ENCODE measurements at places on chromosomes 3 and 15.

GRCh38 chr3:151969026-151969642 lies 95.7 kb downstream of the SUCNR1 start:
- DNase-seq, result no peak

DNA sequence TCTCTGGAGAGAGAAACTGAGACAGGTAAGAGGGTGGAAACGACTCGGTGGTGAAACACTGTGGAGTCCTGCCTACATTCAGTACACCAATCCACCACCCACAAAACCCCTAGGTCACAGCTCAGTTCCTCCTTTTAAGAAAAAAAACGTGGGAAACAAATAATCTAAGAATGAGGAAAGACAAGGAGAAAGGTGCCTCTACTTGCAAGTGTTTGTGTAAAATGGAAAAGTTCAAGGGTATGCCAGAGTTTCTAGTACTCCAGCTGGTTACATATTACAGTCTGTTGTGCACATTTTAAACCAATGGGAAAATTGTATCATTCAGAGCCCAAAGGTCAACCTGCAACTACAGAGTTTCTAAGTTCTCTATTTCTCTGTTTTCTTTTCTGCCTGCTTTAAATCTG lies 32.2 kb downstream of the HGD start:
- DNase-seq, result no peak

- DNase-seq, result no peak
Measured at GRCh38 chr15:80819001-80819400, 39.8 kb downstream of the CEMIP start.

- DNase-seq, result no peak
Measured at GRCh38 chr3:127604546-127605165, 6.4 kb downstream of the MCM2 start.

DNA sequence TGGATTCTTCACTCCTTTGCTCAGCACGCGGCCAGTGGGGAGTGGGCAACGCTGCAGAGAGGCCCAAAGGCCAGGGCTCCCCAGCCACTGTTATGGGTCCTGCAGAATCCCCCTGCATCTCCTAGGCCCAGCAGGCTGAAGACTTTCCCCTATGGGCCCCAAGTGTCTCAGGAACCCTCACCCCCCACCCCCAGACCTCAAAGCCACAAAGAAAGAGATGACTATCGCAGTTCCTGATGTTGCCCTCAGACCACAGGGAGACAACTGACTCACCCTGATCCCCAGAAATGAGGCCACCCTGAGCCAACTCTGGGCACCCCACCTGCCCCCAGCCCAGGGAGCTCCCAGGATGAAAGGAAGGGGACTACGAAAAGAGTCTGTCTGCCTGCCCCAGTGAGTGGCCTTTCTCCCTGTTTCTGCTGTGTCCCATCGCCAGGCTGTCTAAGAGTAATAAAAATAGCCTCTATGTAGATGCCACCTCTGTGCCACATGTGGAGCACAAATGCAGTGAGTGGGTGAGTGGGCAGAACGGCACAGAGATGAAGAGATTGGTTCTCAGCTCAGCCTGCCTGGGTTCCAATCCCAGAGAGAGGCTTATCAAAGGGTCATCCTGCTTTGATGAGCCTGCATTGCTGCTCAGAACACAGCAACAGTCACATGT lies 283.0 kb downstream of the UACA start:
- peak; percentile 75 for DNase-seq

DNA sequence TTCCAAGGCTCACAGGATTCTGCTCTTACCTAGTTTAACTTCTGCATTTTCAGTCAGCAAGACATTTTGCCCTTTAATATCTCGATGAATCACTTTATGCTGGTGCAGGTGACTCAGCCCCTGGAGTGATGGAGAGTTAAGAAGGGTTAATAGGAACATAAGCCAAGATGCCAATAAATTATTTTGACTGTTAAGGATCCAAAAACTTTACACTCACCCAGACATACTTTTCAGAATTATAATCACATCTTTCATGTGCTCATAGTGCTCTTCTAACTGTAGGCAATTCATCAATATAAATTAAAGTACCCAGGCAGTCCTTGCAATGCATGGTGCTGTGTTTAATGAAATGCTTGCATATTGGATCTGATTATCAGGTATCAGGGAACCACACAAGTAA lies 164.1 kb upstream of the SLC2A2 start:
- no peak for DNase-seq

DNA sequence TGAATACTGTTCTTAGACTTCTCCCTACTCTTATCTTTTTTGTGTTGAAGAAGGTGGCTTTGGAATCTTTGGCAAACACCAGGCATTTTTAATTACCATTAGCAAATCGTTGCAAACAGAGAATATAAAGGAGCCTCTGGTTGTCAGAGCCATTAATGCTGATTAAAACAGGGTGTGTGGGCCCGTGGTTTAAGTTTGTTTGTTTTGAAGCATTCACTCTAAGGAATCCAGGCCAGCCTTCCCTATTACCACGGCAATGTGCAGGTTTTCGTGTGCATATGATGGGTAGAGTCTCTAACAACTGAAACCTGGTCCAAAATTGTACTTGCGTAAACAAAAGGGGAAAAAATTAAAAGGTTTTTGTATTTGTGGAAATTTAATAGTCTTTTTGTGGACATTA lies 141.2 kb upstream of the GMNC start:
- no peak for DNase-seq

DNA sequence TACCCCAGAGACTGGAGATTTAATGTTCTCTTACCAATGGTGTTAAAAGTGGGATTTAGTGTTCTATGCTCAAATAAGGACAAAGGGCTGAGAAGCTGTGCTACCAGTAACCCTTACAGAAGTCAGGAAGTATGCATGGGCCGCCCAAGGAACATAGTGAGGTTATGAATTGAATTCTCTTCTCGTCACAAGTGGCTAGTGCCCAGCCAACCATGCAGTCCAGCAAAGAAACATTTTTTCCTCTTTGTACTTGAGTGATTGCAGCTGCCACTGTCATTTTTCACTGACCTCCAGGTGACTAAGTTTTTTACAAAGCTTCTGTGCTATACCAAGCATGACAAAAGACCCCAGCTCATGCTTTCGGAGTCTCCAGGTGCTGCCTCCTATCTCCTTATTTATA lies 110.6 kb upstream of the DCBLD2 start:
- DNase-seq, result no peak

GRCh38 chr15:96354731-96355567 lies 24.4 kb downstream of the NR2F2 start:
- no peak for DNase-seq

DNA sequence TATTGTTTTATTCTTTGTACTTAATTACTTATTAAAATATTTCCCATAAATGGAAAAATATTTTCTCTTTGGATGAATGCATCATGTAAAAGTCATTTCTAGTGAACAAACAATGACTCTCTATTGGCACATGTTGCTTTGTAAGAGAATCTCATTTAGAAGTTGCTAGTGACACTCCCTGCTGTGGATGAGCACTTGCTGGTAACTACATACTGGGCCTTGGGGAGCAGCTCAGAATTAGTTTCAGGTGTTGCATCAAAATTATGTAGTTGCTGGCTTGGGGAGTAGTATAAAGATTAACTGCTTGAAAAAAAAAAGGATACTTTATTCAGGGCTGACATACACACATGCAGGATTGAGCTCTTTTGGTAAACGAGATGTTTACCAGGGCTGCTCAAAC lies 80.3 kb upstream of the KCNAB1 start:
- DNase-seq, result no peak

- DNase-seq, result no peak
Measured at GRCh38 chr3:148146947-148147826, 550.5 kb upstream of the AGTR1 start.

GRCh38 chr3:104461431-104461830 lies 905.3 kb upstream of the ALCAM start:
- no peak for DNase-seq

DNA sequence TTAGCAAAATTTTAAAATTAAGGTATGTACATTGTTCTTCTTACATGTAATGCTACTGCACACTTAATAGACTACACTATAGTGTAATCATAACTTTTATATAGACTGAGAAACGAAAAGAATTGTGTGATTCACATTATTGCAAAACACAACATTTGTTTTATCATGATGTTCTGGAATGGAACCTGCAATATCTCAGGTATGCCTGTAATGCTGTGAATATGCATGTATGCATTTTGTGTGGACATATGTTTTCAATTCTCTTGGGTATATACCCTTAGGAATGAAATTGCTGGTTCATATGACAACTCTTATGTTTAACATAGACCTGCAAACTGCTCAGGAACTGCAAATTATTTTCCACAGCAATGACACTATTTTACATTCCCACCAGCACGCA lies 38.6 kb upstream of the TJP1 start:
- no peak for DNase-seq

- DNase-seq, result no peak
Measured at GRCh38 chr3:54159917-54160316, 37.6 kb downstream of the CACNA2D3 start.

GRCh38 chr3:197456261-197457091 lies 99.3 kb downstream of the BDH1 start:
- DNase-seq, result no peak

- DNase-seq, result no peak
Measured at GRCh38 chr3:45560281-45560971, 34.1 kb upstream of the LIMD1 start.

GRCh38 chr3:184257083-184257915 lies 4.1 kb downstream of the CAMK2N2 start:
- no peak for DNase-seq

DNA sequence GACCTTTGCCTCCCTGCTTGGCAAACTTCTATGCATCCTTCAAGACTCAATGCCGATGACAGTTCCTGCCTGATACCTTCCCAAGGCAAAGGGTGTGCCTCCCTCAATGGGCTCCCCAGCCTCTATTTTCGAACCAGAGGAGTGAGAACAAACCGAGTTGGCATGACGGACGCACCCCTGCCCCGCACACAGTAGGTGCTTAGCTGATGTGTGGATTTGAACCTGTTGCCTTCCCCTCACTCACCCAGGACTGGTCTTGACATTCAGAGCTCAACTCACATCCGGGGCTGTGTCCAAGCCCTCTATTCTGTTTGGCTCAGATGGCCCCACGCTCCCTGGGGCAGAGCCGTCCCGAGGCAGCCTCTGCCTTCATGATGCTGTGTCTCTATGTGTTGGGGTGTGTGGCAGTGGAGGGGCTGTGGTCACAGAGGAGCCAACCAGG lies 52.2 kb upstream of the SLC6A11 start:
- no peak for DNase-seq

DNA sequence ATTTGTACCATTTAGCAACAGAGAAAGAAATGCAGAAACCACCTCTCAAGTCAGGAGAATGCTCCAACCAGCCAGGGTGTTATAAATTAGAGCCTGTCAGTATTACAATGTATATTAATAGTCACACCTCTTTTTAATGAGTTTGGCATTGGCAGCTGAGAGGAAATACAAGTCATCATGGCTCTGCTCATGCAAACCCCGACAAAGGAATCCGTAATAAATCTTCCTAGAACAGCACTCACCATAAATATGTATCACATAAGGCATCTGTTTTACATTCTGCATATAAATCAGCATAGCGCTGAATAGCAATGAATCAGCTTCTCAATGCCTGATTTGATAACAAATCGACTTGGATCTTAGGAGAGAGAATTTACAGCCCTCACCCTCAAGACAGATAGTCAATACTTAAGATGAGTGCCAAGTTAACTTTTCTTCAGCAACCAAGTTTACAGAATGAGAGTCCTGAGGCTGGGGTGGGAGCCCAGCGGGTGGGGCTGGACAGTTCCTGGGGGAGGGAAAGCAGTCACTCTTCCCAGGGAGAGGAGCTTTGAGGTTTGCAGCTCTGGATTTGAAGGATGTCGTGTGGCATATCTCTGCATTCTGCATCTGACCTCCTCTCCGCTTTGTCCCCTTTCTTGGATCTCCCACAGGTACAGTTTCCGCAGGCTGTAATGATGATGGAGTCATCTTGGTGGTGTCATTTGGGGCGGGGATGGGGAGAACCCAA lies 1034.4 kb upstream of the NR2F2 start:
- DNase-seq, result no peak

- peak; percentile 56 for DNase-seq
Measured at GRCh38 chr15:64809649-64810496, 15.6 kb downstream of the PIF1 start.

DNA sequence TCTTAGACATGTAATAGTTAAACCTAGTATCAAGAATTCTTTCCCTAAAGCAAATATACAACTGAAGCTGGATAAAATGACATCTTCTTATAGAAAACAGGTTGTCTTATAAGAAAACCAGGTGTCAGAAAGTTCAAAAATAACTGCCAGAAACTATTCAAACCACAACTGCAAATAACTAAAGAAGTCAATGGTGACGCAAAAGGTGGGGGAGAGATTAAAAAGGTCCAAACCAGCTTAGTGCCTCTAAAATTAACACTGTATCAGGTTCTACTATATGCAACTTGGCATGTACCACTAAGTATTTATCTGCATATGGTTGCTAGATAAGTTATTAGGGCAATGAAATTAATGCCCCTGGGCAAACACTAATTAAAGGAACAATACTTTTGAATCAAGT lies 136.8 kb downstream of the TBL1XR1 start:
- peak; percentile 58 for DNase-seq

DNA sequence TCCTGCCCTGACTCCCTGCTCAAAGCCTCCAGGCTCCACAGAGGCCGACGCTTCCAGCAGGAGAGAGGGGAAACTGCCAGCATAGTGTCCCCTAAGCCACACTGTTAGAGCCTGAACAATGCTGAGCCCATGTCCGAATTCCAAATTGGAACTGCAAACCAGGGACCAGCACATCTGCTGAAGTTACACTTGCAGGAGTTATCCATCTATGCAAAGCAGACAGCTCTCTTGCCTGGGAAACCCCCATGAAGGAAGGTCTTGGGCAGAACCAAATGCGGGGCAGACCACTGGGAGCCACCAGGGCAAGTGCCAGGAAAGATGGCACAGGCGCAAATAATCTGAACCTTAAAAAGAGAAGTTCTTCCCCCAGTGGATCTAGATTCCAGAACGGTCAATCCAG lies 625 bp downstream of the LRRC15 start:
- DNase-seq, result no peak

- no peak for DNase-seq
Measured at GRCh38 chr15:70111203-70112073, 13.7 kb upstream of the TLE3 start.

DNA sequence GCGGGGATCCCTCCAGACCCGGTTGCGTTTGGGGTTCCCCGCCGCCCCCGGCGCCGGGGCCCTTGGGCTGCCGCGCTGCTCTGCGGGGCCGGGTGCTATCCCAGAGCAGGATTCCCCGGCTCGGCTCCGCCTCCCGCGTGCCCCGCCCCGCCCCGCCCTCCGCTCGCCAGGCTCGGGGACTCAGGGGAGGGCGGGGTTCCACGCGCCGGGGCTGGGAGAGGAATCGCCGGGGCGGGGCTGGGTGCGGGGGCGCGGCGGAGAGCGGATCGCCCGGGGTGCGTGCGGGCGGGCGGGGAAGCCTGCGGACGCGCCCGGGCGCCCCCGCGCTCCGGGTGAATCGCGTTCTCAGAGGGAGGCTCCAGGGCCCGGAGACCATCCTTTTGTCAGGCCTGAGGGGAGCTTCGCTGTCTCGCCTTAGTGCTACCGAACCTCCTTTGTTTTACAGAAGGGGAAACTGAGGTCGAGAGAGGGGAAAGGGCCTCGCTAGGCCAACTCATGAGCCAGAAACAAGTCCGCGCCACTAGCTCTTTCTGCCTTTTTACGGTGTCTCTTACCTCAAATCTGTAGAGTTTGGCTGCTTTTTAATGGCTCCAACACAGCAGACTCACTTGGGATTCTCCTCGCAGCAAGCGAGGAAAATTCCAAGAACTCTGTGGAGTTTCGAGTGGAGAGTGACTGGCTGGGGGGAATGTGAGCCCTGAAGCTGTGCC lies at the start of gene TMEM158:
Gene TMEM158, minus strand, starts transcription at position 82 of the 710 bp plus-strand sequence. CDS start 260 bp downstream, outside the sequence.
- peak; percentile 67 for DNase-seq

All from thymus (tissue), 14 donors.